ENCODE measurements at places on chromosomes 6 and 20.

DNA sequence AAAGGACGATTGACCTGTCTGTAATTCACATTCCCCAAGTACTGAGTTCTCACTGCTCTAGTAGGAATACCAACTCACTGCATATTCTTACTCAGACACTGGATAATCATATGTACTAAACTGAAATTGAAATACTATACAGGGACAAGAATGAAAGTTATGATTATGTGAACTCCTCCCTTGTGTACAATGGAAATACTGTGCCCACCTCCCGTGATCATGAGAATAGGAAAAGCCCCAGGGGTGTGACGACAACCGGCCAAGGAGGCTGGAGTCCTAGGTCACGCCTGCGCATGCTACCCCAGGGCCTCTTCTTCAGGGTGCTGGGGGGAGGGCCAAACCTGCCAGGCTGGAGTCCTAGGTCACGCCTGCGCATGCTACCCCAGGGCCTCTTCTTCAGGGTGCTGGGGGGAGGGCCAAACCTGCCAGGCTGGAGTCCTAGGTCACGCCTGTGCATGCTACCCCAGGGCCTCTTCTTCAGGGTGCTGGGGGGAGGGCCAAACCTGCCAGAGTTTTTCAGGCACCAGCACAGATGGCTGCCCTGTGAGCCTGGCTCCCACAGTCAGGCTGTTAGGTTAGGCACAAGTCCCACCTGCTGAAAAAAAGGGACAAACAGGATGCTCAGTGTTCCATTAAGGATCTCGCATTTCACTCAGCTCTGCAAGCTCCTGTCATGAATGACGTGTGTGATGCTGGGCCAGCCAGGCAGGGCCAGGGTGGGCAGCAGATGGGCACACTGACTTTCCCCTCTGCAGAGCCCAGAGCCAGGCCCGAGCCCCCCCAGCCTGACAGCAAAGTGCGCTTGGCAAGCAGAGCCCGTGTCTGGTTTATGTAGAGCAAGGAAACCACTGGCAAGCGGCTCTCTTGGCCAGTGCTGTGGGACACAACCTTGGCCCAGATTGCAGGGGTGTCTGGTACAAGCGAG, 107.7 kb downstream of the FOXF2 start:
- DNase-seq: no peak

- DNase-seq: no peak
Measured at GRCh38 chr6:149107520-149107919, 210.0 kb upstream of the TAB2 start.

DNA sequence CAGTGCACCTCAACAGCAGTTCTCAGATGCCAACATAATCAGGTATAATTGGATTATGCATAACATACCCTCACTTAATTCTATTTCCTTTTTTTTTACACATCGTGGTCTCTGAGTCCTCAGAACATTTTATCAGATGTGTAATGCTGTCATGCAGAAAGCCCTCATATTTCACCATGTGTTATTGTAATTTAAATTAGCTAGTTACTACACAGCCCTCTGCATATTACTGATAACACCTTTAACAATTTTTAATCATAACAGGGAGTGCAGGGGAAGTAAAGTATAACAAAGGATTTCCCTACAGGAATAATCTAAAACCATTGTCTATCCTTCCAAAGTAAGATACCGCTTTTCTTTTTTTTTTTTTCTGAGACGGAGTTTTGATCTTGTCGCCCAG, 91.9 kb upstream of the CCDC28A start:
- no peak for DNase-seq

DNA sequence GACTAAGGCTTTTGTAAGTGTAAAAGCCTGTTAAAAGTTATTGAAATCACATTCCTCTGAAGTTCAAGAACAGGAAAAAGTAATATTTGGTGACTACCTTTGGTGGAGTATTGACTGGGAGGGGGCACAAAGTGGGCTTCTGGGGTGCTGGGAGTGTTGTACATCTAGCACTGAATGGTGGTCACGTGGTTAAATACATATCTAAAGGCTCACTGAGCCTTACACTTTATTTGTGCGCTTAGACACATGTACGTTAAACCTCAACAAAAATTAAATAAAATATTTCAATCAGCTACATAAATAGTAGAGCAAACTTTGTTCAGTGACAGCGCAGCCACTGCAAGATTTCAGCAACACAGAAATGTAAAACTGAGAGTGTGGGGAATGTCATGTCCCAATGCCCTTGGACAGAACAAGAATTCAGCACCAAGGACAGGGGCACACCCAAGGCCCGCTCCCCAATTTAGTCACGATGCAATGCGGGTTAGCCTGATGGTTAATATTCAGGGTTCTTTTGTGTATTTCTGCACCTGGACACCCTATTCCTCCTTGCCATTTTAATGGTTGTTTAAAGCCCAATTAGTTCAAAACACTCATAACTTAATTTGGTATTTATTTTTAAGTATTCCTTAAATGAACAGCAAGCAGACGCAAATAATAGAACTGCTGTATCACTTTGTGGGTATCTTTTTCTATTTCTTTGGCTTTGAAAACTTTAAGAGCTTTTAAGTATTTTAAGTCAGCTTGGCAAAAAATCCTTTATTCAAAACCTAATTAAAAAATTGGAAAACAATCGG, 37.4 kb downstream of the ANGPT4 start:
- peak; percentile 63 for DNase-seq

DNA sequence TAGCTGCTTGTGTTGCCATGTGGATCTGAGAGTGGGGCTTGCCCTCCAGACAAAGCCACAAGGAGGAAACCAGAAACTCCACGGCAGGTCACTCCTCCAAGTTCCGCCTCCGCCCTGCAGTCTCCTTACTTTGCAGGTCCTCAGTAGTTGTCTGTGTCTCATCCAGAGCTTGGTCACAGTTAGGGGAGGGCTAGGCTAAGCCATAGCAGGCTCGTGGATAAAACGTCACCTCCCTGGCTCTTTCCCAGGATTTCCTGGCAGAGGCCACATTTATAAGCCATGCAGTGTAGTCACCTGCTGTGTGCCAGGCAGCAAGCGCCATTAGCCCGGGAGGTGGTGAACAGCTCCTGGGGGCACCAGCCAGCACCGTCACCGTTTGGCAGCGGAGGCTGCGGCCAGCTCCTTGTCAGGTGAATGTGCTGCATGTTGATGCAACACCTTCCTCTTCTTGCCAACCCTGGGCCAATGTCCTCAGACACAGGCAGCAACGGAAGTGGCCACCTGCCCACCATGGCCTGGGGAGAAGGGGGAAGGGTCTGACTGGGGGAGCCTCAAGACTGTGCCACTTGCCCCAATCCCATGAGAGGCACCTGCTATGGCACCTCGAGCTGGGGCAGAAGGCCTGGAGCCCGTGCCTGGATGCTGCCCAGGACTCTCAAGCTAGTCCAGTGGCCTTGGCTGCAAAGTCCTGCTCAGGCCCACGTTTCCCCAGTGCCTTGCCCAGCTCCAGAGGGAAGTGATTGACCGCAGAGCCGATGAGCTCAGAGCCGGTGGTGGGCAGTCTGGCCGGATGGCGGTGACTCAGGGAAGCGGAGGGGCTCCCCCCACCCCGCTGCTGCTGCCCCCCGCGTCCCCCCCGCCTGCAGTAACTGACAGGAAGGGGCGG, 39.0 kb upstream of the SLCO4A1 start:
- DNase-seq: no peak

GRCh38 chr20:53769041-53769440, 175.4 kb upstream of the ZNF217 start:
- DNase-seq: peak; percentile 30

- DNase-seq: no peak
Measured at GRCh38 chr6:131868836-131869235, 61.0 kb downstream of the ENPP1 start.

- DNase-seq: no peak
Measured at GRCh38 chr6:2194643-2195042, 50.8 kb downstream of the GMDS start.

DNA sequence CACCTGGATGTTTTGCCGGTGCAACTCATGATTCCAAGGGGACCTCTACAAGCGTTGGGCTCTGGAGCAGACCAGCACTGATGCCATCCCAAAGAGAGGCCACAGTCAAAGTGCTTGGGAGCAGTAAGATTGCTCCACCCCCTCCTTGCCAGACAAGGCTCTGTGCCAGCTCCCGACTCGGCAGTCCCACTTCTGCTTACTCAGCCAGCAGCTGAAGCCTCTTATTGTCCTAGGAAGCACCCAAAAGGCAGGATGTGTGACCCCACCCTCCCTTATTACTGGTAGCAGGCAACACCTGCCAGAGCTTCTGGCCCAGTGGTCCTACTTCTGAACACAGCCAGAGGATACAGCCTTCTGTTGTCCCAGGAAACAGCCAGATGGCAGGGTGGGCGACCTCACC, 614.2 kb downstream of the TENT5A start:
- no peak for DNase-seq

GRCh38 chr20:48002517-48002970, 217.3 kb upstream of the SULF2 start:
- DNase-seq: no peak

- peak; percentile 91 for DNase-seq
Measured at GRCh38 chr6:42104095-42104803, 38.2 kb downstream of the C6orf132 start.

DNA sequence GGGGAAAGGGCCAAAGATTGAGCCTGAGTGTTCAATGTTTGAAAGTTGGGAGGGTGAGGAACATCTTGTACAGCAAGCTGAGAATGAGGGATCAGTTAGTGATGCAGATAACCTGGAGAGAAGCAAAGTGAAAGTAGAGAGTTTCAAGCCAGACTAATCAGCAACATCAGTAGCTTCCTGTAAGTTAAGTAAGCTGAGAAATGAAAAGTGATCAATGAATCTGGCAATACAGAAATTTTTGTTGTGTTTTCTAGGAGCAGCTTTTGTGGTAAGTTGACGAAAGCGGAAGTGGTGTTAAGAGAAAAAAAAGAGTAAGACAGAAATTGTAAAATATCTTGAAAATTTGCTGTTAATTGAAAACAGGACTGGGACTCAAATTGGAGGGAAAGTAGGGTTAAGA, 855.5 kb upstream of the MAP3K7 start:
- DNase-seq: no peak

- peak; percentile 28 for DNase-seq
Measured at GRCh38 chr6:57021086-57021720, 25.3 kb upstream of the KIAA1586 start.

DNA sequence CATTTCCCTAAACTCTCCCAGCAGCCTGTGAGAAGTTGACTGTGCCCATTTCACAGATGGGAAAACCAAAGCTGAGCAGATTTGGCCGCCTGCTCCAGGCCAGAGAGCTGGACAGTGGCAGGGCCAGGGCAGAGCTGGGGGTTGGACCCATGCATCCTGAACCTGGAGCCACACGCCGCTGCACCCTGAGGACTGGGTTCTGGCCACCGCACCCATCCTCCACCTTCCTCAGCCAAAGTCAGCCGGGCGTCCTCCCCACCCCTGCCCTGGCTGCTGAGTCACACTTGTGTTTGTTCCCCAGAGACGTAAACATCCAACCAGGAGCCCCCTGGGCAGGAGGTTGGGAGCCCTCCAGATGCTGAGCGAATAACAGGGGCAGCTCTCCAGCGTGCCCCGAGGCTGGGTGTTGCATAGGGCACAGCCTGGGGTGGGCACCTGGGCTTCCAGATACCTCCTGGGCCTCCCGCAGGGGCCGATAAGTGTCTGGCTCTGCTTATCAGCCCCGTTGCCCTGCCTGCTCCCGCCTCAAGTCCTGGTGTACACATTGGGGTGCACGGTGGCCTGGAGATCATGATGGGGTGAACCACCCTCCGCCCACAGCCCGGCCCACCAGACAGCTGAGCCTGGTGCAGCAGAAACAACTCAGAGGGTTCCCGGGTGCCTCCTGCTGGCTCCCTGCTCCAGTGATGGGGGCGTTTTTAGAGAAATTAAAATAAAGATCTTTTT, 23.8 kb downstream of the RBM38 start:
- no peak for DNase-seq

GRCh38 chr20:30815577-30816181, 441.8 kb upstream of the DEFB115 start:
- no peak for DNase-seq

DNA sequence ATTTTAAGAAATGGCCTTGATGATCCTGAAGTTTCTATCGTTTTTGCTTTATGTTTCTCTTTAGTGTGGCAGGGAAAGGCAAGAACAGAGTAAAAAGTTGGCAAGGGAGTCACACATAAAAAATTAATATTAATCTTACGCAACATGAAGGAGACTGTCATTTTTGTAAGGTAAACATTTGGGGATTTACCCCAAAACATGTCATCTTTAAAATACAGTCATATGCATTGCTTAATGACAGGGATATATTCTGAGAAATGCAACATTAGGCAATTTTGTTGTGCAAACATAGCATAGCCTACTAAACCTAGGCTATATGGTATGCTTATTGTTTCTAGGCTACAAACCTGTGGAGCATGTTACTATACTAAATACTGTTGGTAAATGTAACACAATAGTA, 5.4 kb downstream of the RBL1 start:
- DNase-seq: no peak

GRCh38 chr6:155354167-155354566, 39.9 kb upstream of the TFB1M start:
- DNase-seq: no peak

DNA sequence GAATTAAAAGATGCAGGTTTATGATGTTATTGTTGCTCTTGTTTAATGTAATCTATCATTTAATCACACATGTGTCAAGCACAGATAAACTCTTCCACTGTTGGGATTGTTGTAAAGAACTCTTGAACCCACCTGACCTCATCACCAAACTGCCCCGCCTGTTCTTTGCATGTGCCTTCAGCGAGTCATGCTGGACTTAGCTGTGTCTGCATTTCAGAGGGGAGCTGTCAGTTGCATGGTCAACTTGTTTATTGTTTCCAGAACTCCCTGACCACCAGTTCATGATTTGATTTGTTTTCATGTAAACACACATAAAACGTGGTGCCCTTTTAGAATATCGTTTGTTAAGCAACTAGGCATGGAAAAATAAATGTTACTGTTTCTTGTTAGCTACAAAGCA, 93.6 kb downstream of the KHDC1L start:
- DNase-seq: no peak

- no peak for DNase-seq
Measured at GRCh38 chr6:100892116-100892515, 11.0 kb upstream of the ASCC3 start.

DNA sequence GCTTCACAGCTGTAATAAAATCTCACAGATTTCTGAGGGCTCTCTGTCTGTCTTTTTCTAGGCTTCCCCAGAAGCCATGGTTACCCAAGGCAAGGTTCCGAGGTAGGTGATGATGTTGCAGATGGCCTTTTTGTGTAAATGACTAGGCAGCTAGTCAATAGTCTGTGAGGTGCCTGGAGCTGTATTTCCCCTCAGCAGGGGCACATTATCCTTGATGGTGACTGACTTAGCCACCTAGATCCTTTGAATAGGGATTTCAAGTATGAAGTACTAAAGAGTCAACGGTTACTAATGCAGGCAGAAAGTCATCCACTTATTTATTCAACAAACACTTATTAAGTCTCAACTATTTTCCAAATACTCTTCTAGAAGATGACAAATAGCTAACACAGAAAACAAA, 49.3 kb upstream of the L3MBTL3 start:
- DNase-seq: no peak

DNA sequence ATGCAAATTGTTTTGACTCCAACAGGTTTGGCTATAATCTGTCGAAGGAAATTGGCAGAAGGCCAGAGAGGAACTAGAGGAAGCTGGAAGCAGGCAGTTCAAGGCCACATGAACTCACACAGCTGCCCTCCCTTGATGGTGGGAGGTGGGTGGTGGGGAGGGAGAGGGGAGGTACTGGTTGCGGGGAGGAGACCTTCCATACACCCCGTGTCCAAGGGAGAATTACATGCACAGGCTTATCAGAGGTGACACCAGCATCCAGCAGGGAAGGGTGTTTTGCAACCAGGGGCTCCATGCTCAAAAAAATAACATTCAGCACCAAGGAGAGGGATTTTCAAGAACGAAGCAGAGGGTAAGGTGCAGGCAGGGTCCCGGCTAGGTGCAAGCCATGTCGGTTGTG, 9.1 kb downstream of the PRND start:
- no peak for DNase-seq

- DNase-seq: no peak
Measured at GRCh38 chr6:111631903-111632460, 26.3 kb upstream of the TRAF3IP2 start.
